ENCODE measurements at places on chromosomes 2 and 18.

GRCh38 chr2:18047896-18048657 lies 169.6 kb downstream of the KCNS3 start:
- no peak for DNase-seq

DNA sequence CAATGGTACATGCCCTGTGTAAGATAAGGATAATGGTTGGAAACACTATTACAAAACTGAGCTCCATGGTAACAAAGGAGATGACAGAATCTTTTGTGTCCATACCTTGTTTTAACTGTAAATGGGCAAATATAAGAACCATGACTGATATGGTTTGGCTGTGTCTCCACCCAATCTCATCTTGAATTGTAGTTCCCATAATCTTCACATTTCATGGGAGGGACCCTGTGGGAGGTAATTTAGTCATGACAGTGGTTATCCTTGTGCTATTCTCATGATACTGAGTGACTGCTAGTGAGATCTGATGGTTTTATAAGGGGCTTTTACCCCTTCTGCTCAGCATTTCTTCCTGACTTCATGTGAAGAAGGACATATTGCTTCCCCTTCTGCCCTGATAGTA lies 211.7 kb upstream of the RGPD4 start:
- no peak for DNase-seq

- no peak for DNase-seq
Observed at GRCh38 chr18:7102131-7102530, 15.5 kb downstream of the LAMA1 start.

DNA sequence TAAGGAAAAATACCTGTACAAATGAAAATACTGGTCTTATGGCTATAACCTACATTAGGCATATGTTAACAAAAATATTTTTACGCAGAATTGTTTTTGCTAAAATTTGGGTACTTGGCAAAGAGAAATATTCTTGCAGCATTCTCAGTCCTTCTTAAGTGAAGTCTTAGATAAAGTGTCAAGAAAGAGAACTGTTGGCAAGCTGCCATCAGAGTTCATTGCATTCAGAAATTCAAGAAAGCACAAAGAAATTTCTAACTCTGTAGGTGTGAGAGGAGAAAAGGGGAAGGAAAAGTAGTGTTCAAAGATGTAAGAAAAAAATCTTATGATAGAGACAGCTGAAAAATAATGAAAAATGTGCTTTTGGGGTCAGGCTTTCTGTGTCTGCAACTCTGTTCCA lies 86.7 kb downstream of the IRS1 start:
- no peak for DNase-seq

- DNase-seq = peak; percentile 85
Observed at GRCh38 chr2:217756375-217757107, 246.3 kb downstream of the TNS1 start.

DNA sequence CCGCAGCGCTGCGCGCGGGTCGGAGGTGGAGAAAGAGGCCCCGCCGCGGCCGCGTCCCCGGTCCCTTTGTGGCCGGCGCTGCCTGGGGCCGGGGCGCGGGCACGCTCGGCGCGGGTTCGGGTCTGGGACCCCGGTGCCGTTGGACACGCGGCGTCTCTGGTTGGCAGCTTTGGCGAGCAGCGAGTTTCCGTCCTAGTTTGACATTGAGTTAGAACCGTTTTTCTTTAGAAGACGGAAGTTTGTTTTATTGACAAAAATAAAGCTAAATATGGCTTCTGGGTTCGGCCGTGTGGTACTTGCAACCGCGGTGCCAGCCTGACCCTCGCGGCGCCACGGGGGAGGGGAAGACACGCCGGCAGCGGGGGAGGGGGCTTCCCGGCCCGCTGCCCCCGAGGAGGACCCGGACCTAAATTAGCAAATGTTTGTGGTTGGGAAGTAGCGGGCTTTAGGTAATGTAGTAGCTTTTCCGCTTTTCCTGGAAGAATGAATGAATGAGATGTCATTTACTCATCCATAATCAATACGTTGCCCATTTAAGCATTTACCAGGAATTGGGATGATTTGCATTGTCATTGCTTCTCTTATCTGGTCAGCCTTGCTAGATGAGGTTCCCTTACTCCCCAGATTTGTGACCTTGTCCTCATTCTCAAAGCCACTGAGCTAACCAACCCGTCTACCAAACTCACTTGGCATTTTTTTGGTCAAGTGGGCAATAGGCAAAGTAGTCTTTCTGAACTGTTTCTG lies 530 bp downstream of the GALNT1 start:
- peak; percentile 72 for DNase-seq

- no peak for DNase-seq
Observed at GRCh38 chr2:161166538-161167409, 6.5 kb downstream of the TANK start.

DNA sequence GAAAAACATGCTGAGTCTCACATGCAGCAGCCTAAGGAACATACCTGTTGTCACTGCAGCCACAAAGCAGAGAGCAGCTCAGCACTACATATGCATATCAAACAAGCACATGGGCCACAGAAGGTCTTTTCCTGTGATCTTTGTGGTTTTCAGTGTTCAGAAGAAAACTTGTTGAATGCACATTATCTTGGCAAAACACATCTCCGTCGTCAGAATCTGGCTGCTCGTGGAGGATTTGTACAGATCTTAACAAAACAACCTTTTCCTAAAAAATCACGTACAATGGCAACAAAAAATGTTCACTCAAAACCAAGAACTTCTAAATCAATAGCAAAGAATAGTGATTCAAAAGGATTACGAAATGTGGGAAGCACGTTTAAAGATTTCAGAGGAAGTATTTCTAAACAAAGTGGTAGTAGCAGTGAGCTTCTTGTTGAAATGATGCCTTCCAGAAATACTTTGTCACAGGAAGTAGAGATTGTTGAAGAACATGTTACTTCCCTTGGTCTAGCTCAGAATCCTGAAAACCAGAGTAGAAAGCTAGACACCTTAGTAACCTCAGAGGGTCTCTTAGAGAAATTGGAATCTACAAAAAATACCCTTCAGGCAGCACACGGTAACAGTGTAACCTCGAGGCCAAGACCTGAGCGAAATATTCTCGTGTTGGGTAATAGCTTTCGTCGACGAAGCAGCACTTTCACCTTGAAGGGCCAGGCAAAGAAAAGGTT lies 34.1 kb downstream of the ZNF407 start:
- DNase-seq = no peak

DNA sequence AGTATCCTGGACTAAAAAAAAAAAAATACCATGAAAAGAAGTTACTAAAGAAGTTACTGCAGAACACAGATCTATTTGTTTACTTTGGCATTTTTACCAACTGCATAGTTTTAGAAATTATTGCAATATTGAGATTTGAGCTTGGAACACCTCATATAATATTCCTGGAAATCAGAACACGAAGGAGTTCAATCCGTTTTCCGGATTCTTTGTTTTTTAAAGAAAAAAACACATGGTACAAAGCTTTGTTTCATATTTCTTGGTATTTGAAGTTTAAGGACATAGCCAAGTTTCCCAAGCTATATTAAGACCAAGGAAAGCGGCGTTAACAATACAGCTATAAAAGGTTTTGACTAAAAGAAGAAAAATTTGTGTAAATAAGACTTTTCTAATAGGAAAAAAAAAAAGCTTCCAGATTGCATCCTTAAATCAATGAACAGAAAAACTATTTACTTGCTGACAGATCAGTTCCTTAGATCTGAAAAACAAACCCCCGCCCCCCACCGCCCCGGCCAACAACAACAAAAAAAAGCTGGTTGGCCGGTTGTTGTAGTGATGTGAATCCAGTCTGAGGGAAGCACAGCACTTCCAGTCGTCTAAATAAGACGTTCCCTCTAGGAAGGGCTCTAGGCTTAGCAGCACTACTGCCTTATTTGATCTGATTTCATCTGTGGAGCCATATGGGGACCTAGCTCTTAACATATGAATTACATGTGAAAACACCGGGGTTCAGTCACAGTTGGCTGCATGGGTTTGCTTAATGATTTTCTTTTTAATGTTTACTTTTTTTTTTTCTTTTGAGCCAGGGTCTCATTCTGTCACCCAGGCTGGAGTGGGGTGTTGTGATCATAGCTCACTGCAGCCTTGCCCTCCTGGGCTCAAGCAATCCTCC lies 2.5 kb upstream of the RHOB start:
- peak; percentile 8 for DNase-seq

- no peak for DNase-seq
Observed at GRCh38 chr2:33484042-33484621, 7.7 kb downstream of the RASGRP3 start.

DNA sequence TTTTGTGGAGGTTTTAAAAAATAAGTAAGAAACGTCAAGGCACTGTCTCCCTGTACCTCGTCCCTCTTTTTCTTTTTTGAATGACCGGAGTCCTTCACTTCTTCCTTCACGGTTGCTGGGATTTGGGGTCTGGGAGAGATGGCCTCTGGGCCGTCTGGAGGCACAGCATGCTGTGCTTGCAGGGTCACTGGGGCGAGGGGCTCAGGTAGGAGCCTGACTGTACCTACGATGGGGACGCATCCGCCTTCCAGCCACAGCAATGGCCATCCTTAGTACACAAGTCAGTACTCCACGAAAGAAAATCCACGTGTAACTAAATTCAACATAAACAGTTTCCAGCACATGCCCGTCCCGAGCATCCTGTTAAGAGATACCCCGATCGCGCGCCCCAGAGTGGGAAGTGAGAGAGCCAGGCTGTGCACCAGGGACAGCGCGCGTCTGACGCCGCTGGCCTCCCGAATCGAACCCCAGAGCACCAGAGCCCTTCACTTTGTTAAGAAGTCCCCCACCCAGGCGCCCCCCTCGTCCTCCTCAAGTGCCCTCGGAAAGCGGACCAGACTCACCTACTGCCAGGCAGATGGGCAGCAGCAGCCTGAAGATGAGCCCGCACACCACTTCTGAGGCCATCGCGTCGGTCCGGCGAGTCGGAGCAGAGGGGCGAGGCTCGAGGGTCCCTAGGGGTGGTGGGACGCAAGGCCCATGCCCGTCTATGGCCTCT lies 1.2 kb downstream of the PIEZO2 start:
- no peak for DNase-seq

All from upper lobe of right lung (tissue), 1 donor.